ENCODE measurements at places on chromosomes 4 and X.

DNA sequence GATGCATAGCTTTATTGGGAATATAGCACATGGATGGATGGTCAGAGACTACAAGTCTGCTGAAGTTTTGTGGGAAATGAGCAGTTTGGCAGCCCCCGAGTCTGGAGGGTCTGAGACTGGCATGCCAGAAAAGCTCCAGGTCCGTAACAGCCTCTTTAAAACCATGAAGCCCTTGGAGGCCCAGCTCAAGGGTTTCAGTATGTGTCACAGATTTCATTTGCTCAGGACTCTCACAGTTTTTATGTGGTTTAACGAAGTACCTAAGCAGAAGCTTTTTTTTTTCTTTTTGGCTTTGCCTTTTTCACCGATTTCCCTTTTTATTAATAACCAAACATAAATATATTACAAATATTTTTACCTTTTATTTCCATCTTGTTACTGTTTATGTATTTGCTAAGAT, 30.6 kb upstream of the TMEM184C start:
- no peak for DNase-seq

DNA sequence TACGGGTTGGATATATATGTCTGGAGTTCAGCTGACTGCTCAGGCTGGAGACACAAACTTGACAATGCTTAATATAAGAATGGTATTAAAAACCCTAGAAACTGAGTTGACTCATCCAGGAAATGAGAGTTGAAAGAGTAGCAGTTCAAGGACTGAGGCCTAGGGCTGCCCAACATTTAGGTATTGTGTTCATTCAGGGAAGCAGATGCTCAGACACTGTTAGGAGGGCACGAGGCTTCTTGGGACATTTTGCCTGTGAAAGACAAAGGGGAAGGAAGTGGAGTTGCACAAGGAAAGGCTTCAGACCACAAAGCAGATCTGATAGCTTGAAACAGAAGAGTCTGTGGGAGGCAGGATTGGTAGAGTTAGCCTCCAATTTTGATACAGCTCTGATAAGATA, 52.0 kb upstream of the HS3ST1 start:
- no peak for DNase-seq

DNA sequence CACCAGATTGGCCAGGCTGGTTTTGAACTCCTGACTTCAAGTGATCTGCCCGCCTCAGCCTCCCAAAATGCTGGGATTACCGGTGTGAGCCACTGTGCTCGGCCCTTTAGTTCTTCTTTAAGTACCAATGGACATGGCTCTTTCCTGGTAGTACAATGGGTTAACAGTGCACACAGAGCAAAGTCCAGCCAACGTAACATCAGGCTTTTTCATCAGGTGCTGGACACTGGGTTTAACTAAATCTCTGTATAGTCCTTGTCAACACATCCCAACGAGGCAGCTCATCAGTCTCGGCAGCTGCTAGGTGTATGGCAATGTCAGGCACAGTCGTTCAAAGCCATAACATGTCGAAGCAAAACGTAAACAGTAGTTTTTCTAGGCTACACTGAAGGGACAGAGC, 93.8 kb downstream of the HDAC8 start:
- no peak for DNase-seq

DNA sequence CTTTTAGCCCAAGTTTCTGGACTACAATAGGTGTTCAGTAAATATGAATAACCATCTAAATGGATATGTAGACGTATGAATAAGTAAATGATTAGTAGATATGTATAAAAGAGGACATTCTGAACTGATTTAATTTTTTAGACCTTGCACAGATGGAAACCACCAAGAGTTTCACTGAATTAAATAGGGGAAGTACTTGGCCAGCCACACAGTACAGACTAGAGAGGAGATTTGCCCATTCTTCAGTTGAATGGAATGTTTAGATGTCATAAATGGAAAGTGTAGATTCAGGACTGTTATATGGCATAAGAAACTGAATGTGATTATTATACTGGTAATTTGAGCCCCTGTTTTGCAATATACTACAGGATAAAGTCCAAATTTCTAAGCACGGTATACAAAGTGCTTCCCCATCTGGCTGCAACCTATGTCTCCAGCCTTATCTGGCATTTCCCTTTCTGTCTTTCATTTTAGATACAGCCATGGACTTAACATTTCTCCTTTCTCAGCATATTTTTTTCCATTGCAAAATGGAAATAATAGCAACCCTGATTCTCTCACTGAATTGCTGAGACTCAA, 137.8 kb upstream of the HS3ST1 start:
- DNase-seq: no peak

DNA sequence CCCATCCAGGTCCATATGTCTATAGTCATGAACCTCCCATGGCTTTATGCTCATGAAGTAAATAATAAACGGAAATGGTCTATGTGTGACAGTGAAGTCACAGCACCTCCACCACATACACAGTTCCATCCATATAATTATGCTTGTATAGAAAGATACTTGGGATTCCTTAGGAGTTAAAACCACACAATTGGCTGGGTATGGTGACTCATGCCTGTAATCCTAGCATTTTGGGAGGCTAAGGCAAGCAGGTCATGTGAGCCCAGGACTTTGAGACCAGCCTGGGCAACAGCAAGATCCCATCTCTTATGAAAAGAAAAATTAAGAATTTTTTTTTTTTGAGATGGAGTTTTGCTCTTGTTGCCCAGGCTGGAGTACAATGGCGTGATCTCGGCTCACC, 55.6 kb upstream of the RBM47 start:
- DNase-seq: no peak

DNA sequence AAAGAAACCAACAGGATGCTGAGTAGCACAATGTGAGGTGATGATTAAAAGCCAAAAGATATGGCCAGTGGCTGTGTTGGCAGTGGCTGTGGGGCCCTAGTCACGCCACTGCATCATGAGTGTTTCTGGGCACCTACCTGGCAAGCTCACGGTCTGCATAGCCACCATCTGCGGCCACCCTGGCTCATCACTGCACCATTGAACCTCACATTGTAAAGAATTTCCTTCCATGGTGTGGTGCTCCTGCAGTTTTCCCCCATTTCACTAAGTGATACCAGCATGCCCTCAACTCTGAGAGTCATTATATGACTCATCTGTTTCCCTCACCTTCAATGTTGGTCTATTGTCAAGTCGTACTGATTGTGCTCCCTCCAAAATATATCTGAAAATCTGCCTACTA, 45.5 kb upstream of the CLNK start:
- DNase-seq: no peak

GRCh38 chr4:127249066-127249766, 383.5 kb upstream of the INTU start:
- DNase-seq: no peak

- DNase-seq: no peak
Observed at GRCh38 chr4:169650227-169650936, 30.0 kb downstream of the CLCN3 start.

DNA sequence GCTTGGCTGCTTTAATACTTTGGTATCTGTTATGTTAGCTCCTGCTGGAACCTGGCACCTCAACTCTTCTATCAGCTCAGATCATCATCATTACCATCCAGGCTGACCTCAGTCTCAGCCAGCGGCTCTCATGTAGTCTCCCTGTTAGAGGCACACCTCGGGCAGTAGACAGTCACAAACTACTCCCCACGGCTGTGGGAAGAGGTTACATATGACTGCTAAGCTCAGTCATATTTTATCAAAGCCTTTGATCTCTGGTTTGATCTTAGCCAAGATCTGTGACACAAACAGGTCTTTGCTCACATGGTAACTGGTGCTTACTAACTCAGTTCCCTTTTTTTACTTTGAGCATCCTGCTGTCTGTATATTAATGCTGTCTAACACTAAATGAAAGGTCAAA, 384.9 kb downstream of the CENPC start:
- DNase-seq: no peak

- DNase-seq: no peak
Observed at GRCh38 chr4:55296096-55296495, 49.9 kb upstream of the SRD5A3 start.

DNA sequence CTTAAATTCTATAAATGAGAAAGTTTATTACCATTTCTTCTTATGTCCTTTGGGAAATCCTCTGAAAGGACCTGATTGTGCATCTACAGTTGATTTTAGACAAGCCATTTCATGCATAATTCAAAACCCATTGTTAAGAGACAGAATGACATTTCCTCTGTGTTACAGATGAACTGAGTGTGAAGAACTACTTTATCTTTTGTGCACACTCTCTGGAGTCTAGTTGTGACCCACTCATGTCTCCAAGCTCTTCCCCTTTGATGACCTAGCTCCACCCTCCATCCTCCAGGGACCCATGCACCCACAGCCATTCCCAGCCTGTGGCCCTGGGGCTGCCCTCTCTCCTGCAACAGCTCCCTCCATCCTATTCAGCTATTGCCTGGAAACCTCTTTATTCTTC, 57.5 kb upstream of the BMPR1B start:
- DNase-seq: no peak

DNA sequence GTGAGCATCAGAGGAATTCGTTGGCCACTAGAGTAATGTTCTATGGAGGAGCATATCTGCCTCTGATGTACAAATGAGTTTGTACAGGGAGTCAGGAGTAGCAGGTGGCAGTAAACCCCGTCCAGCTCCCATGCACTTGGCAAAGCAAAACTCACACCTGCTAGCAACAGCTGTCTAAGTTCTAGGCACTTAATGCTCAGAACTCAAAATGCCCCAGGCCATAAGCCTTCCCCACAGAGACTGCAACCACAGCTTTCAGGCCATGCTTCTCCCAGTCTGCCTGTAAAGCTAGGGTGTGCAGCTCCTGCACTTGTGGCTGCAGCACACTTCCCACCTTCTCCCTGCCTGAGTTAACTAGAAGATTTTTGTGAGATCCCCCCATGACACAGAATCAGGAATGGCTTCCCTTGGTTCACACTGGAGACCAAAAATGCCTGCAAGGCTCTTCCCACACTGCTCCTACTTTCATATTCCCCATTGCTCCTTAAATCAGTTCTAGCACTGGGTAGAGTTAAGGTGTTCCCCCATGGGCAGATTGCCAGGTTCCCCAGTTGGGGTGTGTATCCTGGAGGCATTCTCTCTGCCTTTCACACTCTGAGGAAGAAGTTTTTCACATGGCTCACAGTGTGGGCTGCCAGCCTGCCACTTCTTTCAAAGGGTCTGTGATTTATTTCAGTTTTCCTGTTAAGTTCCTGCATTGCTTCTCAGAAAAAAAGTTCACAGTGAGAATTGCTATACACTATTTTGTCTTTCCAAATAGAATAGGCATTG, 189.9 kb downstream of the STPG2 start:
- DNase-seq: no peak

- DNase-seq: no peak
Observed at GRCh38 chr4:67723949-67724348, 23.0 kb upstream of the UBA6 start.

DNA sequence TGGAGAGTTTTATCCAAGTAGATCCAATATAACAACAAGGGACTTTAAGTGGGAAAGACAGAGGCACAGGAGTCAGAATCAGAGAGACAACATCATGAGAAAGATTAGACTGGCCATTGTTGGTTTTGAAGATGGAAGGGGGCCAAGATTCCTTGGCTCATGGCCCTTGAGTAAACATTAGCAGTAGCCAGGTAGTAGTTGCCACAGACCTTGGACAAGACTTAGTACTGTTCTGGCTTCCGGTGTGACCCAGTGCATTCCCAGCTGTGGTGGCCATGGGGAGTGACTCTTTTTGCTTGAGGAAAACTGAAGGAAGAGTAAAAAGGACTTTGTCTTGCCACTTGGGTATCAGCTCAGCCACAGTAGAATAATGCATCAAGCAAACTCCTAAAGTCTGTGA, 462.2 kb upstream of the CPXCR1 start:
- DNase-seq: no peak

Measured in stimulated activated CD4-positive, alpha-beta T cell treated with anti-CD3 and anti-CD28 coated beads, Interleukin-15, amount 100 ng/mL, for 1 hour (primary cell).